ENCODE measurements at places on chromosomes 11 and 22.

DNA sequence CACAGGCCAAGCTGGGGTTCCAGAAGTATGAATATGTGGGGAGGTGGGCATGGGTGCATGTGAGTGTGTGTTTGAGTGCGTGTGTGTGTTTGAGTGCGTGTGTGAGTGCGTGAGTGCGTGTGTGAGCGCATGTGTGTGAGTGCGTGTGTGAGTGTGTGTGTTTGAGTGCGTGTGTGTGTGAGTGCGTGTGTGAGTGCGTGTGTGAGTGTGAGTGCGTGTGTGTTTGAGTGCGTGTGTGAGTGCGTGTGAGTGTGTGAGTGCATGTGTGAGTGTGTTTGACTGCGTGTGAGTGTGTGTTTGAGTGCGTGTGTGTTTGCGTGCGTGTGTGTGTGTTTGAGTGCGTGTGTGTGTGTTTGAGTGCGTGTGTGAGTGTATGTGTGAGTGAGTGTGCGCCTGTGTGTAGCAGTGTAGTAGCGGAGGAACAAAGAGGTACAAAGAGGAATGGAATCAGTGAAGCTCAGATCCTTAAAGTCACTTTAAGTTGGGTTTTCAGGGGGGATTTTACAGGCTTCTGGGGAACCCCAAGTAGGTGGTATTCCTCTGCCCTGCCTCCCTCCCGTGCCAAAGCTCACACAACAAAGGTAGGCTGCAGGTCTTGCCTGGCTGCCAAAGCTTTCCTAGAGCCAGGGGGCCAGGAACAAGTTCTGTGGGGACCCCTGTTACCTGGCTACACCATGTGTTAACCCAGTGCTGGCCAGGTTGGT, 137.1 kb downstream of the KIRREL3 start:
- no peak for DNase-seq

GRCh38 chr22:24816806-24817205, 10.8 kb downstream of the SGSM1 start:
- DNase-seq: no peak

DNA sequence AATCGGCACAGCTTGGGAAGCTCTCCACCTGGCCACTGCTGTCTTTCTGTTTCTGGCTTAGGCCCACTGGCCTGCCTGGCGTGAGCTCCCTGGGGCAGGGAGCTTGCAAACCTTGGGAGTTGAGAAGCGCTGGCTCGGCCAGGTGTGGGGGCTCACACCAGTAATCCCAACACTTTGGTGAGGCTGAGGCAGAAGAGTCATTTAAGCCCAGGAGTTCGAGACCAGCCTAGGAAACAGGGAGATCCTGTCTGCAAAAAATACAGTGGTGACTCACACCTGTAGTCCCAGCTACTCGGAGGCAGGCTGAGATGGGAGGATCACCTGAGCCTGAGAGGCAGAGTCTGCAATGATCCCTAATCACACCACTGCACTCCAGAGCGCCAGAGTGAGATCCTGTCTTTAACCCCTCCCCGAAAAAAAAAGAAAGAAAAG, 4.0 kb downstream of the AP5B1 start:
- DNase-seq: no peak

DNA sequence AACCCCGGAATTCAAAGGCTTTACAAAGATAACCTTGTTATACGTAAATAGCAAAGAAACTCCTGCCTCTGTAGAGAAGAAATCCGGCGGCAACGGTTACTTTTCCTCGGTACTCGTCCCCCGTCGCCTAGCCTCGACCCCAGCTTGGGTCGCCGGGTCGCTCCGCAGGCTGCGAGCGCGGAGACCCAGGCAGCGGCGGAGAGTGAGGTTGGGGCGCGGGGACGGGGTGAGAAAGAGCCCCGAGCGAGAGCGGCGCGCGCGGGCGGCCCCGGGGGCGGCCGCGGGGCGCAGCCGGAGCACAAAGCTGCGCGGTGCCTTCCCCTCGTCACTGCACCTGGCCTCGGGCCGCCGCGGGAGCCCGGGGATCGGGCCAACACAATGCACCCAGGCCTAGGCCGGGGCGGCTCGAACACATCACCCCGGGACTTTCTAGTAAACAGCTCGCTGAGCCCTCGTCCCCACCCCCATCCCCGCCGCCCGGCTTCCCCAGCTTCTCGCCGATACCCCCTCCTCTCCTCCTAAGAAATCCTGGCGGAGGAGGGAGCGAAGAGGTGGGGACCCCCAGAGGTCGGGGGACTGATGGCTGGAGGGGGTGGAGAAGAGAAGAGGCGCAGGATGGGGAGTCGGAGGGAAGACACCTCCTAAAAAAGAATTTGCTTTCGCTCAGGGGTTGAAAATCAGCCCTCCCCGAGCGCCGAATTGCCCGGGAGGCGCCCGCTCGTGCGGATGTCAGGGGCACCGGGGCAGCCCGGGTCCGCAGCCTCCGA, 845 bp downstream of the MPPED2 start:
- DNase-seq: no peak

DNA sequence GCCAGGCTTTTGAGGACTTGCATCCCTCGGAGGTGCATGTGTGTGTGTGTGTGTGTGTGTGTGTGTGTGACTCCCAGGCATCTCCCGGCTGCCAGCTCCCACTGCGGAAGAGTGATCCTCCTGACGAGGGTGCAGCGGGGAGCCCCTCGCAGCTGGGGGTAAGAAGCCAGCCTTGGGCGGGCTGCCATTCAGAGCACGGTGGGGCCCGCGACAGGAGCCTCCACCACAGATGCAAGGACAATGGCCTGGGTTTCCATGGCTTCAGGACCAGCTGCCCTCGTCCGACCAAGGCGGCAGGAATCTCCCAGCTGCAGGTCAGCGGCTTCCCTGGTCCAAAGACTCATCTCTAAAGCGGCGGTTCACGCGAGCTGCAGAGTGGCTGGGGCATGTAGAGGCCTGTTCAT, 908.5 kb downstream of the BRD1 start:
- no peak for DNase-seq

Data from M059J (cell line).